ENCODE measurements at places on chromosomes 4 and X.

DNA sequence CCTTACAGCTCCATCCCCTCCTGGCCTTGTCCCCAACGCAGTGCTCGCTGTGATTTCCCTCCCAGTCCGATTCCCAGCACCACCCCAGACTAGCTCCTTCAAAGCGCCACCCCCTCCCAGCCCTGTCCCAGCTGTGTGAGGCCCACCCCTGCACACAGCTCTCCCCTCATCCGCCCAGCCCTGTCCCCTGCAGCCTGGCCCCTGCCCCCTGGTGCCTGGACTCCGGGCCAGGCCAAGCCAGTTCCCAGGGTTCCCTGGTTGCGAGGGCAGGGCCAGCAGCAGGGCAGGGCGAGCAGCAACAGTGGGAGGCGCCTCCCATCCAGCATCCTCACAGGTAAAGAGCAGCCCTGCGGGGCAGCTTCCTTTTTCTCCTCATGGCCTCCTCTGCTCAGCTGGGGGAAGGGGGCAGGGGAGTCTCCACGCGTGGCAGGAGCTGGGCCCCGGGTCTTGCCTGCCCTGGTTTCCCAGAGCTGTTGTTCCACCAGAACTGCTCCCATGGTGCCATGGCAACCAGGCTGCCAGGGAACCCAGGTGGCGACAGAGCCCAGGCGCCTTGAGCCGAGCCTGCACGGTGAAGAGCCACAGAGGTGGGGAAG, 24.8 kb downstream of the IQSEC2 start:
- DNase-seq = no peak

DNA sequence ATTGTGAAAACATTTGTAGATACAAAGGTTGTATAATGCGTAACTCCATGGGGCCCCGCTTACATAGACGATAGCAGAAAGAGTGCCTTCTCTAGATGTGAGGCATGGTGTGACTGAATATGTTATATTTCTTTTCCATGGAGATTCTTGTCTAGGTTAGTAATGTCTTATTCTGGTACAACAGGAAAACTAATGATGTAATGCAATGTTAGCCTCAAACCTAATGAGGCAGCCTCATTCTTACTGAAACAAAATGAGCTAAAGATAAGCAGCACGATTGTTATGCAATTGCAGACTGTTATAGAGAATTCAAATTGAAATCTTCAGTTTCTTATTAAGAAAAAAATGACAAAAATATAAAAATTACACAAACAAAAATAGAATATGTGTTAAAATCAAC, 171.1 kb upstream of the ANKRD50 start:
- DNase-seq = no peak

DNA sequence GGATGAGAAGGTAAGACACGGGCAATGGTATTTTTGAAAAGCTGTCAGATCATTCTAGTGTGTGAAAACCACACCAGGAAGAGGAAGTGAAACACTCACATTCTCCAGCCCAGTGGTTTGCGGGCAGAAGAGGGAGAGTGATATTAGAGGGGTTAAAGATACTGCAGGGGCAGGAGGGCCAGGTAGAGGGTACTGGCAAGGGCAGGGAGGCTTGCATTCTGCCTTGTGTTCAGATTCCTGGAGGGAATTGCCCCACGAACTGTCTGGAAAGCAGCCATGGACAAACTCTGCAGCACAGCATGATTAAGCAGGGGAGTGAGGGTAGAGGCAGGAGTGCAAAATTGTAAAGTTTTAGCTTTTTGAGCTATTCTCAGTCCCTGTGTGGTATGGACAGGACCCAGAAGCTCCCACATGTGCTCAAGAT, 30.9 kb downstream of the NIPAL1 start:
- DNase-seq = no peak

DNA sequence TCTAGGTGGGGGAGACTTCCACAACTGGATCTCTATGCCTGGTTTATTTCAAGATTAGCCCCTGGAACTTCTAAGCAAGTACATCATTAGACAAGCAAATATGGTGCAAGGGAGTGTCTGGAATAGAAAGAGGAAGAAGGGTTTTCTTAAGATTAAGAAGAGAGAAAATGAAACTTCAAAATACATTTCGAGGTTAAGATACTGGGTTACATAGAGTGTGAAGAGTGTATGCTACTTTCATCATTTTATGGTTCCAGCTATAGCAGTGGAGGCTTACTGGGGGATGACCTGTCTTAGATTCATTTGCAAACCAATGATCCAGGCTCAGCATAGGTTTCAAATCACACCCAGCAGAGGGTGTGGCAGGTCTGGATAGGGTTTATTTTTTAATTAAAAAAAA, 144.4 kb upstream of the GATB start:
- no peak for DNase-seq

GRCh38 chr4:106652095-106652494, 283.5 kb upstream of the GIMD1 start:
- no peak for DNase-seq

DNA sequence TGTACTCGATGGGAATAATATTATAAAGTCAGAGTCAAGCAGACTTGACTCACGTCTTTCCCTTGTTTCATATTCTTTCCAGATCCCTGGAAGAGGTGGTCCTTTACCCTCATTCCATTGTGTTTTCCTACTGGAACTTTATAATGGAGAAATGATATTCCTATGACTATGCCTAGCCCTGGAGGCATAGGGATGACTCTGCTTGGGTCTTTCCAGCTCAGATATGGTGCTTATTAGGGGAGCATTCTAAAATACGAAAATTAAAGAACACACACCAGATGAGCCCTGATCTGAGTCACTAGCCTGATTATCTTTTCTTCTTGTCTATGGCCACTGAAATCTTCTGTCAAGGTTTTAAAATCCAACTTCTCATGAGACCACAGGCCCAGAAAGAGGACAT, 231.4 kb downstream of the ANKRD50 start:
- no peak for DNase-seq

- DNase-seq = no peak
Measured at GRCh38 chrX:17412692-17413091, 37.7 kb downstream of the NHS start.
